ENCODE measurements at places on chromosomes 12 and 14.

- DNase-seq = no peak
Measured at GRCh38 chr12:64461634-64462414, 9.9 kb downstream of the TBK1 start.

- no peak for DNase-seq
Measured at GRCh38 chr12:95633732-95634465, 82.6 kb upstream of the USP44 start.

- DNase-seq = no peak
Measured at GRCh38 chr12:108839018-108839889, 18.1 kb downstream of the SSH1 start.

GRCh38 chr12:49364989-49365388, 2.3 kb upstream of the SPATS2 start:
- no peak for DNase-seq

DNA sequence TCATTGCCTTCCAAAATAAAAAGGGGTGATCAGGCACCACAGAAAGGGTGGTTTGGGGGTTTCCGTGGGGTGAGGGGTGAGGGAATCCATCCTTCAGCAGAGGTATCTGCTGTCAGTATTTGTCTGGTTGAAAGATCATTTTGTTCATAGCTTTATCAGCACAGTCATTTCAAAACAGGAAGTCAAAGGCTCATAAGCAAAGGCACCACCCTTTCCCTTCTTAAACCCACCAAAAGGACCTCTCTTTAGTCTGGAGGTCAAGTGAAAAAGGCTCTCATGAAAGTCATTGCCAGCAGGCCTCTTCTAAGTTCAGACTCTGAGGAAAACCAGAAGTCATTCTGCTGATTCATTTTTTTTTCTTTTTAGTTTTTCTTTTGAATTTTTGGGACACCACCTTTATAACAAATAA, 6.2 kb downstream of the CHST11 start:
- DNase-seq = no peak

GRCh38 chr12:97556302-97556779, 93.7 kb downstream of the RMST start:
- no peak for DNase-seq

DNA sequence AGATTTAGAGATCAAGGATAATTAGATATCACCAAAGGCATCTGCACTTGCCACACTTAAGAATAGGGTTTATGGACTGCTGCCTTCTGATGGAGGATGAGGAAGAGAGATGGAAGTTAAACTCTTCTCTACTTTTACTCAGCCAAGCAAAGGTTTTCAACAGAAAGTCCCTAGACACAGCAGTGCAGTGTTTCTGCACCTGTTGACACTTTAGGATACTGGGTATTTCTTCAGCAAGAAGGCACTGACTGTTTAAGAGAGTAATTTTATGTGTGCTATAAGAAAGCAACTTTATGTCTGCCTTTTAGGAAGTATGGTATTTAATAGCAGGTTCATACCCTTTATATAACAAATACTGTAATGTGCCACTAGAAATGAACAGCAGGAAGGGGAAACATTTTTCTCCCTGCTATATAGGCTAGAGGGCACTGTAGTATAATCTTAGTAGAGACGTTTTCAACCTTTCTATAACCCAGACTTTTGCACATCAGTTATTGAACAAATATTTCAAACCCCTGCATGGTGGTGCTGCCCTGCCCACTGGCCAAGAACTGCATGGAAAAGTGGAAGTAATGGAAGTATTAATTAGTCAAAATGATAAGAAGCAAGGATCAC, 225.0 kb upstream of the GRIP1 start:
- DNase-seq = no peak

DNA sequence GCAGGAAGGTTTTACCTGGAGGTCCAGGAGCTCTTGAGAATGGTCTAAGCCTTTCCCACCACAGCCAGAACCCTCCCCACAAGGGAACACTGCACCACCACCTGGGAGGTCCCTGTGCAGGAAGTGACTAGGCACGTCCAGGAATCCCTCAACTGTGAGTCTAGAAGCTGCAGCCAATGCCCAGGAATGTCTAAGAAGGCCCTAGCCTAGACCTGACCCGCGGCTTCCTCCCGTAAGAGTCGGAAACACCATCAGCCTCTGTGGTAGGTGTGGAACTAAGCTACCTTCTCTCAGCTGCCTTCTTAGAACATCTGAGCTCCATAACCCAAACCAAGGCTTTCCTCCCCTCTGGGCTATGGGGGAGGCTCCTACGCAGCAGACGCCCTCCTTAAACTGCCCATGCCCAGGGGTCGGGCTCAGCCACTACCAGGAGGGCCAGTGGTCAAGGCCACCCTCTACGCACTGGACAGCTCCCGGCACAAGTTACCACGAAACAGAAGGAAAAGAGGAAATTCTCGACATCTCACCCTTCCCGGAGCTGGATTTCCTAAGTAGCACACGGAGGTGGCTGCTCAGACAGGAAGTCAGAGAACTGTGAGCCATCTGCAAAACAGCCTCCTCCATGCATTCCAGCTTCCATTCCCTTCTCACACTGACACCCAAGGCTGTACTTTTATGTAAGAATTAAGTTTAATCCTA, 25.5 kb downstream of the ZFYVE21 start:
- no peak for DNase-seq

- no peak for DNase-seq
Measured at GRCh38 chr12:102427543-102427941, 52.8 kb downstream of the IGF1 start.

DNA sequence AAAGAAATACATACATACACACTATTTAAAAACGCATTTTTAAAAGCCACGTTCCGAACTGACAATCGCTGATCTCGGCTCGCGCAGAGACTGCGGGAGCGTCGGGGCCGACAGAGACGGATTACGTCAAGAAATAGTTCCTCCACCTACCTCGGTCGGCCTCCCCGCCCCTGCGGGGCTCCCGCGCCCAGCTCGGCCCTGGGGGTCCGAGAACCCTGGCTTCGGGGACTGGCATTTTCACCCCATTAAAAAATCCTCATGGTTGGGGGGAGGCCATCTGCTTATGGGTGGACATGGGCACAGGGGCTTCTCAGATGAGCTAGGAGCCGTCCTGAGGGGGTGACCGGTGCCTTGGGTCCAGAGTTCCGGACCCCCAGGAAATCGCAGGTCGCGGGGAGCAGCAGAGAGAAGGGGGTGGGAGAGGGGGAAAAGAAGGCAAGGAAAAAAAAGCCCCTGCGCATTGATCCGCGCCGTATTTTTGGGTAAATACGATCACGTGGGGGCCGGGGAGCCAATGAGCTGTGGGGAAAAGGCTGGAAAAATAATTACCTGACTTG, 324 bp upstream of the HOXC9 start:
- no peak for DNase-seq

DNA sequence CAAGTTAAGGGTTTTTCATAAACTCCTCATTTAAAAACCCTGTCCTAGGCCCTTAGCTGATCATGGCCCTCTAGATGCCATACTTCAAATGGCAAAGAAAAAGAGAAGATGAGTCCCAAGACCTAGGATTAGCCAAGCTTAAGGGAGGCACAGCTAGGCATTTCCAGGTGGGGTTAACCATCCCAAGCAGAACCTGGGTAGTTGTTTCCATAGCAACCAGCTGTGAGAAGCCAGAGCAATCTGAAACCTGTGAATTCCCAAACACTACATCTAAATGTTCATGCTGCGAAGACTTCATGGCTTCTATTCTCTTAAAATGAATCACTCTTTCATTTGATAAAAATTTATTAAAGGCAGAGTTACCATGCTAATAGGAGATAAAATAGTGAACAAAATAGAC, 372.9 kb downstream of the C12orf50 start:
- no peak for DNase-seq

GRCh38 chr14:31078766-31079165, 52.6 kb upstream of the STRN3 start:
- no peak for DNase-seq

- no peak for DNase-seq
Measured at GRCh38 chr14:67127174-67127573, 62.1 kb upstream of the GARIN2 start.

DNA sequence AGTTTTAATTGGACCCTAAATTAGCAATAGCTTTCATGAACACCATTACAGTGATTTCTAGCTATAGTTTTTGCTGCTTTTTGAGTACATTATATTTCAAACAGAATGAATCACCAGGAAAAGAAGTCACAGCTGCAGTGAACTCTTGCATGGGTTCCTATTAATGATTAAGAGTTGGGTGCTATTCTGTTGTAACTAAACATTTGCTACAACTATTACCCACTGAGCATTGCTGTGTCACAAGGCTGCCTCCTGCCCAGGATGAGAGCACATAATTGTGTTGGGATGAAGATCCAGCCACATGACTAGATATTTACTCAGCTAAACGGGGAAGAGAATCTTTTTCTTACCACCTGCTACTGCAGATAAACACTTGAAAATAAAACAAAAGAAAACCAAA, 152.7 kb downstream of the GXYLT1 start:
- no peak for DNase-seq

DNA sequence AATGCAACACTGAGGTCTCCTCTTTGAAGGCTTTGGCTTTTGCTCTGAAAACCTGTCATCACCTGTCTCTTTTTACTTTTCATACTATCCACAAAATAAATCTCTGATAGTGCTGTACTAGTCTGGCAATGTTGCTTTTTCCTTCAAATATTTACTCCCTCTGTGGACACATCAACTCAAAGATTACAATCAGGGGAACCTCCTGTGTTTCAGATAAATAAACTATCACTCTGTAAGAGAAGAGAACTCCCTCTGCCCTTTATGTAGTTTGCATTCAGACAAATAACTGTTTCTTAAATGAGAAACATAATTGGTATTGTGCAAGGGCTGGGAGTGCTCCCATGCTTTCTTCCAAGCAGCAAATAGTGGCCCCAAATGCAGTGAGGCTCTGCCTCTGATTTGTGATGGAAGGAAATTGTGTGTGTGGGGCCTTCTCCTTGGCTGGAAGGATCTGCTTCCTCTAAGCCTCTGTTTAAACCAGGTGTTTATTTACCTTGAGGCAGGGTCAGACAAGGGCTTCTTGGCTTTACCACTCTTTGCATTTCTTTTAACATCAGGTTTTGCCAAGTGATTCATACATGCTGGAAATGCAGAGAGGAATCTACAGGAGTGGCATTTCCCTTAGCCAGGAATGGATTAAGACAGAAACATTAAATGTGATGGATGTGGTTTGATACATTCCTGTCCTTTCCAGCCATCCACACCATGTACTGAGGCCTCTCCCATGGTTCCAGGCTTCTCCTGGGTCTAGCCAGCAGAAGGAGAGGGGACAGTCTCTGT, 69.0 kb downstream of the AKAP6 start:
- DNase-seq = no peak

GRCh38 chr14:75249958-75250336, 28.7 kb upstream of the FOS start:
- no peak for DNase-seq

- DNase-seq = no peak
Measured at GRCh38 chr14:24074625-24075484, 3.5 kb downstream of the CPNE6 start.

DNA sequence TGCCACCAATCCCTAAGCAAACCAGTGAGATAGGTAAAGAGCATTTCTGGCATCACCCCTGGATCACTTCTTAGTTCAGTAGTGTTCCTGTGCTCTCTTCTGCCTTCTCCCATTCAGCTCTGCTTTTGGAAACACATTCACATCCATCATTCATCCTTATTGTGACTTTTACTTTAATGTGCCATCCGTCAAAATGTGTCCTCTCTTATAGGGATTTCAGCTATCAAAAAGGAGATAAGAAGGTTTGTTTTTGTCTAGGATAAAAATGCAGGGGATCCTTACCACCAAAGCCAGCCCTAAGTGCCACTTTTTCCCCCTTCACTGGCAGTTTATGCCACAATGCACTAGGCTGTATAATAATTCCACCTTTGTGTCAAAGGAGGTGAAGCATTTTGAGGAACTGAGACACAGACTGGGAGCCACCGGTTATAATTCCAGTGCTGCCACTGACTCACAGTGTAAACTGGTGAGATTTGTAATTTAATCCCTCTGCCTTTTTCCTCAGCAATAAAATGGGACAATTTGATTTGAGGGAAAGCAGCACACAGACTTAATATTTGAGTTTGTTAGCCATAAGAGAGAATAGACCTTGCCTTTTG, 158.6 kb downstream of the PAX9 start:
- no peak for DNase-seq

- DNase-seq = peak; percentile 31
Measured at GRCh38 chr14:74290415-74290814, 12.3 kb downstream of the ABCD4 start.

DNA sequence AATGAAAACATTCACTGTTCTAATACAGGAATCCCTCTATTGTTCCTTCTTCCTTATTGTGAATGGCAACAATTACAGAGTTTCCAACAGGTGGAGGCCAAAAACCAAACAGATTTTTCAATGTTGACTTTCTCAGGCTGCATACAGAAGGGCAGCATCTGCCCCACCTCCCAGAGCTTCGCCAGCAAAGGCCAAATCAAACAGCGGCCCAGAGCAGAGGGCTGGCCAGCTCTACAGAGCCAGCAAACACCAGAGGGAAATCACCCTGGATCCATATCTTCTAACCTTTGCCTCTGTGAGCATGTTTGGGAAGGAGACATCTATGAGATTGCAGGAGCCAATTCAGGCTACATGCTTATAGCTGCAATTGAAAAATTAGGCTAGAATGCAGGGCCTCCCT, 4.4 kb upstream of the CRACR2A start:
- DNase-seq = no peak

- DNase-seq = no peak
Measured at GRCh38 chr12:48279601-48280000, 71.1 kb downstream of the ZNF641 start.

- no peak for DNase-seq
Measured at GRCh38 chr14:95018821-95019220, 138.5 kb downstream of the DICER1 start.

GRCh38 chr12:204261-204678, 9.7 kb downstream of the SLC6A12 start:
- no peak for DNase-seq

- no peak for DNase-seq
Measured at GRCh38 chr14:43399289-43399688, 1107.8 kb downstream of the FSCB start.

GRCh38 chr12:122982477-122982815, 2.0 kb downstream of the ARL6IP4 start:
- DNase-seq = no peak

- DNase-seq = no peak
Measured at GRCh38 chr12:117582135-117582784, 220.8 kb upstream of the NOS1 start.

DNA sequence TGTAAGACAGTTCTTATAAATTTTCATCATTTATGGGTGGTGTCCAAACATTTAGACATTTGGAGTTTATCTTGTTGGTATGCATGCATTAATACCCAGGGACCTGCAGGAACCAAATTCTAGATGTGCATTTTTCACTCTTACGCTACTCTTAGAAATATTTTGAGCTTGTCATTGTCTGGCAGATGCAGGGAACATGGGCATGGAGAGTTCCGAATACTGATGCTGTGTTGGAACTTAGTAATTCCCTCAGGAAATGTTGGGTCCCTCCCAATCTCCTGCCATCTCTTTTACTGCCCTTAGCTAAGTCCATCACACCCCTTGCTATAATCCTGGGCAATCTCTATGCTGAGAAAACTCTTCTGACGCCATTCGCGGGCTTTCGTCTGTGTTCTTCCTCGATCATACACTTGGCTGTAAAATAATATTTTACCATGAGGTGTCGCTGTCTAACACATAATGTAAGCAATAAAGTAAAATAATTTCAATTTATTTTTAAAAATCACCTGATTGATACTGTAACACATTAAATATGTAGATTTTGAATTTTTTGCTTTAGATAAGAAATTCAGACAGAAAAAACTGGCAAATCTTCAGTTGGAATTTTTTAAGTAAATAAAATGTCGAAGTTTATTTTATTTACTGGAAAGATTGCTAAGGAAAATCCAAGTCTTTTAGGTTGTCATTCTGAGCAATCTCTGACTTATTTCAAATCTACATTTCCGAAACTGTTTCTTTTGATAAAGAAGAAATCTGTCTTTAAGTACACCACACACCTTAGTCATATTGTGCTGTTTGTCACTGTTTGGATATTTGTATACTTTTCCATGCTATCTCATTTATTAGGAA, 304.1 kb upstream of the SSTR1 start:
- peak; percentile 22 for DNase-seq
